ENCODE measurements at places on chromosomes 6 and 20.

GRCh38 chr6:169725125-169726048 is 1.1 kb upstream of the PHF10 start:
- DNase-seq = peak; percentile 65

DNA sequence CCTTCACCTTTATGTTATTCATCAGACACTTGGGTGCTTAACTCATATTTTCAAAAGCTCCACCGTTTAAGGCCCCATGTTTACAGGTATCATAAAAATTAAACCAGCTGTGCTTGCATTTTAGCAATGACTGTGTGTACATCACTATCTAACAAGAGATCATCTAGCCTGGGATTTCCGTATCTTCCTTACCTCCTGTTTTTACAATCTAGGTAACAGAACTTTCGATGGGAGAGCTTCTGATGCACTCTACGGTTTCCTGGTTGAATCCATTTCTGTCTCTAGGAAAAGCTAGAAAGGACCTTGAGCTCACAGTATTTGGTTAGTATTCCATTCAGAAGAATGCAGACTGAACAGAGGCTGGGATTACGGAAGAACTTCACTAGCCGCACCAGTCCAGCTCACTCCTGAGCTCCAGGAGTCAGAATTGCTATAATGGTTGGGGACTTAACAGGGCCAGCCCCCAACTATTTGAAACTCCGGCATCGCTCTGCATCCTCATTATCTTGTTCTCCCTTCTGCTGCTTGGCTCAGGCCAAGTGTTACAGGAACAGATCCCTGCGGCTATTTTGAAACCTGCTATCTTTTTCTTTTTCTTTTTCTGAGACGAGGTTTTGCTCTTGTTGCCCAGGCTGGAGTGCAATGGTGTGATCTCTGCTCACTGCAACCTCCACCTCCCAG is 13.0 kb upstream of the CLDN20 start:
- DNase-seq = no peak

- peak; percentile 80 for DNase-seq
These were observed 598 bp downstream of the HLA-B start for GRCh38 chr6:31356216-31356945.

DNA sequence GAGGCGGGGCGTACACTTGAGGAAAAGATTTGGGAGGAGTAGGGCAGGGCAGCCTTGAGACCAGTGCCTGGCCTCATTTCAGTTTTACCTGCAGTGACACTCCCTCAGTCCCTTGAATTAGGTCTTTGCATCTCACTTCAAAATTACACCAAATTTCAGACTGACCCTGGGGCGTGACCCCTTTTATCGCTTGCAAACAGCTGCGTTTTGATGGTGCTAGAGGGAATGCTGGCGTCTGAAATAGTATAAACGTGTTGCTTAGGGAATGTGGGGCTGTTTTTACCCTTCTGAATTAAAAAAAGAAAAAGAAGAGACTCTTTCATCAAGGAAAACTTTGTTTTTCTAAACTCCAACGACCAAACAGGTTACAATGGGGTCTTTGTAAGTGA is 21.0 kb downstream of the COL9A1 start:
- no peak for DNase-seq

DNA sequence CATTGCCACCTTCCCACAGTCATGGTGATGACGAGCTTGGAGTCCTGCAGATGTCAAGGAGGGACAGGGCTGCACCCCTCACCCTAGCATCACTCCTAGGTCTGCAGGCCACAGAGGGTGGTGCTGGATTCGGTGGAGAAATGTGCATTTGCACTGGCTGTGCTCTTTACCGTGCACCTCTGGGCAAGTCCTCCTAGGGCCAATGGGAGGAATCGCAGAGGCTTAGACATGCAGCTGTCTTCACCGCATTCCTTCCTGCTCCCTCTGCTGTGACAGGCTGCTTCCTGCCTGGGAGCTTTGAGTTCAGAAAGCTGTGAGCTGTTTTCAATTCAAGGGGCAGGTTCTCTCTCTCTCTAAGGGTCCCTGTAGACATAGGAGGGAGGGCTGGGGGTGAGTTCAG is 85.1 kb downstream of the EDN3 start:
- no peak for DNase-seq

All from suppressor macrophage treated with lipopolysaccharide for 4 hours (primary cell).